Fibroblast of the aortic adventitia (primary cell): ENCODE measurements at places on chromosomes 4 and X. TPM values are rescaled to one million over a fixed set of nuclear protein-coding genes. Genes with fewer than 3 reads are reported as not detected.

- DNase-seq = peak; percentile 27
These were observed 112.5 kb downstream of the CFAP299 start for GRCh38 chr4:80448056-80448455.

- DNase-seq = no peak
These were observed 327.4 kb downstream of the PPP3CA start for GRCh38 chr4:101019941-101020401.

GRCh38 chr4:18128241-18128640, 106.7 kb upstream of the LCORL start:
- no peak for DNase-seq

GRCh38 chrX:136666088-136666487, 18.1 kb downstream of the CD40LG start:
- no peak for DNase-seq

DNA sequence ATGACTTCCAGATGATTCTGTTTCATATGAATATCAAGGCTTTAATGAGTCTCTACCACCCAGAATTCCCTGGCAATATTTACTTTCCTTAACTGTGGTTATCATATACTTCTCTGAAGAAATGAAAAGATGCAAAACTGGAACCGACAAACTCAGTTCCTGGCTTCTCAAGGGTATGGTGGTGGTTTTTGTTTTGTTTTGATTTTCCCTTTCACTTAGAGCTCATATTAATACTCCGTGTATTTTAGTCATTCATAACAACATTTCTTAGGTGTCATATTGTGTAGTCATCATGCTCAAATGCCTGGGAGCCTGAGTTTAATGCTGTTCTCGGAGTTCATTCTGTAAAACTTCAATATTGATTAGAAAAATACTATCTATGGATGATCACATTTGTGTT, 665 bp downstream of the TRPC5OS start:
- DNase-seq = no peak

DNA sequence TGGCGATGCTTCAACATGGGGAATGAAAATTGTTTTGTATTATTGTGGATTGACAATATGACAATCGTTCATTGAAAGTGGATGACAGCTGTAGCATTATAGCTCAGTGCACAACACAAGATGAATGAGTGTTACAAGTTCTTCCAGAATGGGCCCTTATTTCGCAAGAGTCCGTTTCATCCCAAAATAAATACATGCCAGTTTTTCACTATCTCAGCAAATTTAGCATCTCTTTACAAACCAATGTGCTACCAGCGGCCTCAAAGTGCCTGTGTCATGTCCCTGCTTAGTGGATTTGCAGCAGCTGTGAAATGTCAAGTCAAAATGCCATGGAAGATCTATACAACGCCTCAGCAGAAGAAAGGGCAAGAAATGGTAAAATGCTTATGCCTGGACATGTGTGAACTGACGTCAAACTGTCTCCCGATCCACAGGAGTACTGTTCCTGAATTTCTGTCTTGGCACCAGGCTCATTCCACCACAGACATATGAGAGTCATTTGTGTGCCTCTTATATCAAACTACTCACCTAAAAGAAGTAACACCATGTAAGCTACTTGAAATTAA, 109.6 kb downstream of the MAML3 start:
- DNase-seq = no peak

DNA sequence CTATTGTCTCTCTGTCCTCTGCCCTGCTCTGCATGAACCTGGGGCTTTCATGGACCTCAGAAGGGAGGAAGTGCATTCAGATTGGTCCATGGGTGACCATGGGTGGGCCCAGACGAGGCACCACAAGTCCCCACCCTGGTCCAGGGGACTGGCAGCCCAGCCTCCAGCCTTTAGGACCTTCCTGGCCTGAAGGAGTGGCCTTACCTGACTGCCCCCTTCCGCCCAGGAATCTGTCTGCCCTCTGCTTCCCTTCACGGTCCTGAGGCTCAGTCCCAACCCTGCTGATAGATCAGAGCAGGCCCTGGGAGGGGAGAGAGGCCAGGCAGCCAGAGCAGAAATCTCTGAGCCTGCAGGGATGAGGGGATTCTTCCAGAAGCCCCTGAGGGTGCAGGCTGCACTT, 455.4 kb downstream of the PCDH18 start:
- no peak for DNase-seq

DNA sequence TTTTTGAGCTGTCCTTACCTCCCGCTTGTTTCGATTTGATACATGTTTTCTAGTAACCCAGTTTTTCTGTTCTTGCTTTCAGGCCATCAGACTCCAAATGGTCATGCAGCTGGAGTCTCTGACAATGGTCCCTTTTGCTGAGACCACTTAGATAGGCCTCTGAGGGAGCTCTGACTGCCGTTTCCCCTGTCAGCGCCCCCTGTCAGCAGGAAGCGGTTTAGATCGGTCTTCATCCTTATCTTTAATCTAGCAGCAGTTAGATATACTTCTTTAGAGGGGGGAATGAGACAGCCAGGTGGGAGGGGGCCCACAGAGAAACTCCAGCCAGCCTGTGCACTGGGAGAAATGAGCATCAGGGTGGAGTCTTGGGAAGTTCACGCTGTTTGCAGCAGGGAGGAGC, 457.9 kb downstream of the GPAT3 start:
- no peak for DNase-seq

GRCh38 chr4:151035911-151036310, 20.8 kb upstream of the LRBA start:
- no peak for DNase-seq

- no peak for DNase-seq
These were observed 58.8 kb upstream of the CLNK start for GRCh38 chr4:10743357-10743756.

GRCh38 chrX:151538190-151539122, 25.0 kb upstream of the PASD1 start:
- DNase-seq = no peak

DNA sequence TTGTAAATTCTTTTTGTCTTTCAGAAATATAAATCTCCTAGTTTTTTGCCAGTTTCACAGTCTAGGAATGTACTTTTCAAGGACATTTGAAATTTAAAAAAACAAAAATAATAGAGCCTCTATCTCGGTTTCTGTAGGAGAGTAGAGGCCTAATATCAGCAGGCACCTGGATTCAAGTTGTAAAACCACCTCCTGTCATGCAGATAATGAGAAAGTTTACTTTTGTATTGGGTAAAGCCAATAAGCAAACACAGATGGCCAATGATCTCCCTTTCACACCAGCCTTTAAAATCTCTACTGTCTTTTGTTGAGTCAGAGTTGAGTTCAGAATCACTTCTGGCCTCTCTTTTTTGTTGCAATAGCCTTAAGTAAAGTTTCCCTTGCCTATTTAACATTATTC, 1499.9 kb downstream of the PCDH18 start:
- no peak for DNase-seq

- peak; percentile 16 for DNase-seq
These were observed 247.1 kb upstream of the ETNPPL start for GRCh38 chr4:109009909-109010308.

DNA sequence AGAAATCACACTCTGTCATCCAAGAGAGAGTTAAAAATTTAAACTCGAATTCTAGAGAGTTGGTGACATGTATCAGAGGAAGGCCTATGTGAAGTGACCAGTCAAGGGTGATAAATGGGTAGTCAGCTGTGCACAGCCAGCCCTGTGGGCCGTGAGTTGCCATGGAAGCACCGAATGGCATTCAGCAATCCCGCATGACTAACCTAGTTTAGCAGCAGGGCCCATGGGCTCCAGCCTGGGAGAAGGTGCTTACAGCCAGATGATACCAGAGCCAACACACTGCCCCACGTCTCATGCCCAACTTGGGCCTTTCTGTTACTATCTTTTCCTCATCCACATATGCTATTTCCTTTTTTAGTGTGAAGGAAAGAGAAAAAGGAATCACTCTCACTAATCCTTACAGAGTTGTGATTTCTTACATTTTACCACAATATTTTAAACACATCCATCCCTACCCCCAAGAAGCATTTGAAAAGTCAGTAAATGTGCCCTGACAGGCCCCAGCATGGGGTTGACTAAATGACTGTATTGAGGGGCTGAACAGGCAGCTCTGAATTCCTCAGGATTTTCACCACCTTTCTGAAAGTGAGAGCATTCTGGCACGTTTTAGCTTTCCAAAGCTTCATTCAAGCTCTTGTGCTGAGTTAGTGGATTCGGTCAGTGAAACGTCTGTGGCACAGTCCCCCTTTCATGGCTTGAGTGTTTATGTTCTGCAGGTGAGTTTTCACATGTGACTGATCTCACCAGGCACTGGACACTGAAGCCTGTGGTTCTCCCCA, 104.2 kb downstream of the AFF1 start:
- DNase-seq = peak; percentile 81

GRCh38 chrX:154307202-154307601, 11.6 kb downstream of the TKTL1 start:
- DNase-seq = peak; percentile 39

GRCh38 chrX:152231106-152231505, 92.7 kb upstream of the MAGEA10 start:
- no peak for DNase-seq

DNA sequence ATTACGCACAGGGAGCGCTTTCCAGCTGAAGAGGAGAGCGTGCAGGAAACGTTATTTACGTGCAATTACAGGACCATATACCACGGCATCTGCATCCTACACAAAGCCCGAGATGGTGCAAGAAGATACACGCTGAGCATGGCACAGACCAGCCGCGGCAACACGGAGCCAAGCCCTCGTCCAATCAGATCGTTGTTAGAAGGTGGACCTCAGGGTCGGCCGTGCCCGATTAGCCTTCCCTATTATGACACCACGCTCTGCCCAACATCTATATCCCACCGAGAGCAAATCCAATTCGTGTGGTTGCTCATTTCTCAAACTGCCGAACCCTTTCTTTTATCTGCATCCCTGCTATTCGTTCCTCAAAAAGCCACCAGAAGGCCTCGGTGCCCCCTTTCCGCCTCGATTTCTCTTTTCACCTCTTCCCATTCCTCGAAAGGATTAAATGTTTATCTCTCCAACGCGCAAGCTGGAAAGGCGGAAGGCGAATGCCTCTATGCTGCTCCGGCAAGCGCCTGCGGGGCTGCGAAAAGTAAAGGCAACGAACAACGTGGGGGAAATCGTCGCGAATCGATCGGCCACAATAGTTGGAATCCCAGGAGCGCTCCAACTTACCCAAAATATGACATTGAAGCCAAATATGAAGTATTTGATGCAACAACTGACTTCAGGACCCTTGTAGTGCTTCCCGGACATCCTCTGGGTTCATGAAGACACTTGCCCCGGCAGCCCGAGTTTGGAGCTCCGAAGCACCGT, 702 bp downstream of the TSPAN5 start:
- peak; percentile 69 for DNase-seq

- DNase-seq = no peak
These were observed 199.2 kb downstream of the DCTD start for GRCh38 chr4:182717788-182718583.

DNA sequence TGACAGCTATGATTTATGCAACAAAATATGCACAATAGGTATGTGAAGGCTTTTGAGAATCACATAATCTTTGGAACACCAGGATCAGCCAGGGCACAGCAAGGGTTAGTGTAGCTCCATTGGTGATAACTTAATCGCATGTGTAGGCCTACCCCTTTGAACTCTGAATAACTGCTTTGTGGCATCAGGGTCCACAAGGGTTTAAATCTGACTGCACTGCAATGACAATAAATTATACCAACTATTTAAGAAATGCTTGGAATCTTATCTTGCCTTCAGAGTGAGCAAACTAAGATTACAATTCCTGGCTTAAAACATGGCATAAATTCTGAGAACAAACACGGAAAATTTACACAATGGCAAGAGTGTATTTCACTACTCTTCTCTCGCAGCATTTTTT, 245.8 kb downstream of the FBXO8 start:
- peak; percentile 35 for DNase-seq

GRCh38 chr4:1396806-1397455, 9.3 kb downstream of the NKX1-1 start:
- no peak for DNase-seq

DNA sequence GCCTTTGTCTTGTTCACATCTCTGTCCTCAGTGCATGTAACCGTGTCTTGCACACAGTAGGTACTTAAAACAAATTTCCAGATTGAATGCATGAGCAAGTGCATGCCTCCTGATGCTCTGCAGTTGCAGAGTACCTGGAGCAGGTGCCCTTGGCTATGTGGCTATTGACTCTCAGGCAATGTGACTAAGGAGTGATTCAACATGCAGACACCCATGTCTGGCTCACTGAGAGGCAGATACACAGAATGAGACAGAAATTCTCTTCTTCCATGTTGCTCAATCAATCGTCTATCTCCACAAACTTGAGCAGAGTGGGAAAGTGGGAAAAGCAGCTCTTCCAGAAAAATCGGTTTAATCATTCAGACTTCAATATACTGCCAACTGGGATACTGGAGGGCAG, 111.0 kb downstream of the CHRDL1 start:
- DNase-seq = no peak

- peak; percentile 39 for DNase-seq
These were observed 48.7 kb downstream of the HTT start for GRCh38 chr4:3123181-3123671.

TBC1D19 gene
- 35.2 and 67.1 TPM in 2 replicates for total RNA-seq

MOB1B gene
- 7.4 and 11.8 TPM in 2 replicates for total RNA-seq

CCKAR gene
- 3.1 TPM in 1 of 2 replicates, not detected in the other for total RNA-seq

GPR143 gene
- total RNA-seq = 0.33 TPM in 1 of 2 replicates, not detected in the other

CT45A10 gene
- total RNA-seq = not detected in 2 replicates

NAP1L2 gene
- total RNA-seq = 0.18 and 0.49 TPM in 2 replicates

AMBN gene
- not detected in 2 replicates for total RNA-seq

PCSK1N gene
- total RNA-seq = not detected in 2 replicates

SOX3 gene
- total RNA-seq = not detected in 2 replicates

SHOX gene
- not detected in 2 replicates for total RNA-seq

SMARCA1 gene
- 62.5 and 110 TPM in 2 replicates for total RNA-seq
